ENCODE measurements at places on chromosomes 11 and 22. TPM values are rescaled to one million over a fixed set of nuclear protein-coding genes. Genes with fewer than 3 reads are reported as not detected.

- no peak for DNase-seq
These were observed 45.2 kb downstream of the TBX1 start for GRCh38 chr22:19805821-19806212.

DNA sequence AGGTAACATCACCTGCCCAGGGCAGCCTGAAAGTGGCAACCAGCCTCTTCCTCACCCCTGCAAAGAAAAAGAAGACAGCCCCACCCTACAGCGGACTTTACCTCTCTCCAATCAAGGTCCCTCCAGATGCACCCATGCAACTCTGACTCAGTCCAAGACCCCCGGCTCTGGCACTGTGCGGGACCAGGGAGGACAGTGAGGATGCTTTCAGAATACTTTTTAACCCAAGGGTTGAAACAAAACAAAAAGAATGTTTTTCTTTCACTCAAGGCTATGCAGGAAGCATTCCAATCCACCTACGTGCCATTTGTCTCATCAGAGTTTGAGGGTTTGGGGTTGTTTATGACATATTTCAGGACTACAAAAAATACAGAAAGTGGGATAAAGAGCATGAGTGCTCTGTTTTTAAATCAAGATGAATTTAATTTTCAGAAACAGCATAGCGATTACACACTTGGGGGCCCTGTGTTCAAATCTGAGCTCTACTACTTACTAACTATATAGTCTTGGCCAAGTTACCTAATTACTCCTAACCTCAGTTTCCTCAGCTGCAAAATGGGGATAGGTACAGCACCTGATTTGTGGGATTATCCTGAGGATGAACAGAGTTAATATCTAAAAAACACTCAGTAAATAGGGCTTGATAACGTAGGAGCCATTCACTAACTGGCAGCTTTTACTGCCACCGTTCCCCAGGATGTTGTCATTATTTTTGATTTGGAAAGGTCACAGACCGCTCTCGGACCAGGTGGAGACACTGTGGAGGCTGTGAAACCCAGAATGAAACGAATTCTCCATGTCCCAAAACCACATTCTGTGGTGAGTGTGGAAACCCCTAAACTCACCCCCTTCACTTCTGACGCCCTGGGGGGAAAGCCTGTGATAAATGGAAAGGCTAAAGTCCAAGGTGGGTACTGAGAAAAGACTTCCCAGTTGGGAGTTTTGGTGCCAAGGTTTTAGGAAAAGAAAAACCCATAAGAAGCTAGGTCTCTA lies 5.6 kb downstream of the PLAAT3 start:
- DNase-seq = no peak

GRCh38 chr22:32920032-32920628 lies 118.6 kb downstream of the TIMP3 start:
- no peak for DNase-seq

GRCh38 chr22:37634417-37634924 lies 5.0 kb upstream of the SH3BP1 start:
- DNase-seq = no peak

DNA sequence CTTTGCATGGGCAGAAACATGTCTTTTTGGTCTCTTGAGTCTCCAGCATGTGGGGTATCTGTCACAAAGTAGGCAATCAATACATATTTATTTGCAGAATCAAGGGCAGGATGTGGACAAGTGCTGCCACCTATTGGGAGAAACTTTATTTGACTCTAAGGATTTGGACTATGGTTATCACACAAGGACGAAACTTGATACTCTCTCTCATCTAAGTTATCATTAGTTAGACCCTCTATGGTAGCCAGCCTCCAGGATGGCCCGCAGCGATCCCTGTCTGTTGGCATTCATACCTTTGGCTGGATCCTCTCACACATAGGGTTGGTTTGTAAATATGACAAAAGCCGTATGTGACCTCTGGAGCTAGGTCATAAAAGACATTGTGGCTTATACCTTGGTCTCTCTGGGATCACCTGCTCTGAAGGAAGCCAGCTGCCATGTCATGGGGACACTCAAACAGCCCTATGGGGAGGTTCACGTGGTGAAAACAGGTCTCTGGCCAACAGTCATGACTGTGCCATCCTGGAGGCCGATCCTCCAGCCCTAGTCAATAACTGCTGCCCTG lies 1.1 kb upstream of the FBXO7 start:
- peak; percentile 72 for DNase-seq

DNA sequence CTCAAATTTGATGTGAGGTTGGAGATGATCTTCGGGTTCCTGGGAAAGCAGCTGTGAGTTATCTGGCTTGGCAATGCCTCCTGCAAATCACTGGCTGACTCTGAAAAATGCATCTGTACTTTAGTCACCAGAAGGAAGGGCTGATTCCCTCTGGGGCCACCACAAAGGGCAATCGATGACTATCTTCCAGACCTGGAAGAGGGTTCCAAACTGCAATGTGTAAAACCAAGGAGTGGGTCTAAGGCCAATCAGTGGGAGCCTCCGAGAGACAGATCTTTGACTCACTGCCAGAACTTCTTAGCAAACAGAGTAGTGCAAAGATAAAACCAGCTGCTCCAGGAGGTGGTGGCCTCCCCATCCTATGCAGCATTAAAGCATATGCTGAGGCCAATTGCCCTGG lies 29.1 kb upstream of the PAK1 start:
- no peak for DNase-seq

DNA sequence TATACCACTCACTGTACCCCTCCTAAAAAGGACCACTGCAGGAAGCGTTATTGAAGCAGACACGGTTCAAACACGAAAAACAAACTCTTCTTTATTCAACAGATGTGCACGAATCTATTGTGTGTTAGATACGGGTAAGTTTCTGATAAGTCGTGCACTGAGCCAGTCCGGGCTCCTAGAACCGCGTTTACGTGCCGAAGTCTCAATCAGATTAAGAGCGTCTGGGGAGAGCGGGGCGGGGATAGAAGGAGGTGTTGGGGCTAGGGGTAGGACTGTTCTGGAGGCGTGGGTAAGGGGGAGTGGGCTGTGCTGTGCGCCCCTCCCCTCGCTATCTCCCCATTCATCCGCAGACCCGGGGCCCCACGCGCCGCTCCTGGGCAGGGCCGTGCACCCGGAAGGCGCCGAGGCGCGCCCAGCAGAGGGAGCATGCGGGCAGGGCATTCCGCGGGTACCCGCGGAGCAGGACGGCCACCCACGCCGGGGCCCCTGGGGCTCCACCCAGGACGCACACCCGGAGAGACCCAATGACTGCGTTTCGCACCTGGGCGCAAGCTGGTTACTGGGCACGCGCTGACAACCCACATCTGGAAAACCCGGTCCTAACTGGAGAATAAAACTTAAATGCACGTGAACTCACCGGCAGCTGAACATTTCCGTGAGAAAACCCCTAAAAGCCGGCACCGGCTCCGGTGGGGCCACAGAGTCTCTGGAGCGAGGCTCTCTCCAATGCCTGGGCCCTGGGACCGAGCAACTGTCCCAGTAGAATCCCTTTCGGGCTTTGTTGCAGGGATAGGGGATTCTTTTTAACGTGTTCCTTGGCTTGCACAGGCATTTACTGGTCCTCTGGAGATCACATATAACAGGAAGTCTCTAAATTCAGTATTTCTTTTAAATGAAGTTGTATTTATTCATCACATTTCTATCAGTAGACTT lies 40.6 kb downstream of the WEE1 start:
- DNase-seq = peak; percentile 72

- no peak for DNase-seq
These were observed 19.7 kb upstream of the CDC42EP2 start for GRCh38 chr11:65295001-65295400.

GRCh38 chr11:44454666-44455065 lies 110.8 kb upstream of the CD82 start:
- no peak for DNase-seq

DNA sequence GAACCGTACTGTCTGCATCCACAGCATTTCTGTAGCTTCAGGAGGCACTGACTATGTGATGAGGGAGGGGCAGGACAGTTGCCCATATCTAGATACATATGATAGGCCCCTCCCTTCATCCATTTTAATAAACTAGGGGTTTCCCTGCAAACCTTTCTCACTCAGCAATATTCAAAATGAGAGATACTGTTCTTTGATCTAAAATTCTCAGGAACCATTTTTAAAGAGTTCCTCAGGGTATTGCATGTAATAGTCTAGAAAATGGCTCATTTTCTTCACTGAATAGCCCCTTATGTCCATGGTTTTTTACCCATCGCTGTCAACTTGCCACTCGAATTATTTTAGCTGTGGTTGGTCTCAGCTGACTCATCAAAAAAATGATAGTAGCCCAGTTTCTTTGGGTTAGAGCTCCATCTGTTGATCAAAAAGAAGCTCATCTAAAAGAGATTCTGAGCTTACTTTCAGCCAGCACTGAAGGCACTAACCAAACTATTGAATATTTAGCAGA lies 37.0 kb upstream of the DNAJB7 start:
- peak; percentile 80 for DNase-seq

DNA sequence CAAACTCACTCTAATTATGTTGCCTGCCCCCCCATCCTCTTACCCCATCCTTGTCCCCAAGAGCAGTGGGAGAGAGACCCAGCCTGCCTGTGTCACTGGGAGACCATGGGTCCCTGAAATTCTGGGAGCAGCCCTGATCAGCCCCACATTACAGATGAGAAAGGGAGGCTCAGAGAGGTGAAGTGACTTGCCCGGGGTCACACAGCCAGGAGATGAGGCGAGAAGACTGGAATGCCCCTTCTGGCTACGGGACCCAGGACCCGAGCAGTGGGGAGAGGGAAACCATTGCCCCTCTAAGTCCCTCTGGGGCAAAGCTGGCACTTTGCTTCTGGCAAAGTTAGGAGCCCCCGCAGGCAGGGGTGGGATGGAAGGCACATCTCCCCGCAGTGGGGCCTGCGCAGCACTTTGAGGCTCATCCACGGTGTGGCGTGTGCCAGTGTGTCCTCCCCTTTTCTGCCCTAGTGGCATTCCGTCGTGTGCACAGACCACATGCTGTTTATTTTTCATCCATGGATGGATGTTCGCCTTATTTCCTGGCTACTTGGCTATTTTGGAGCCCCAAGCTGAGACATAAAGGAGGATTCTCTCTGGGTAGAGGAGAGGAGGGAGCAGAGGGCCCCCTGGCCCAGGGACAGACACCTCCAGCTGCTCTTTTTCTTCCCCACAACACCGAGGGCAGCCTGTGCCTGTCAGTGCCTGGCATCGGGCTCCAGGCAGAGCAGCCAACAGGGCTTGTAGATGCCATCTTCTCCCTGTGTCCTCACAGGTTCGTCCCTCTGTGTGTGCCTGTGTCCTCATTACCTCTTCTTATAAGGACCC lies 3.7 kb upstream of the FGF3 start:
- no peak for DNase-seq

DNA sequence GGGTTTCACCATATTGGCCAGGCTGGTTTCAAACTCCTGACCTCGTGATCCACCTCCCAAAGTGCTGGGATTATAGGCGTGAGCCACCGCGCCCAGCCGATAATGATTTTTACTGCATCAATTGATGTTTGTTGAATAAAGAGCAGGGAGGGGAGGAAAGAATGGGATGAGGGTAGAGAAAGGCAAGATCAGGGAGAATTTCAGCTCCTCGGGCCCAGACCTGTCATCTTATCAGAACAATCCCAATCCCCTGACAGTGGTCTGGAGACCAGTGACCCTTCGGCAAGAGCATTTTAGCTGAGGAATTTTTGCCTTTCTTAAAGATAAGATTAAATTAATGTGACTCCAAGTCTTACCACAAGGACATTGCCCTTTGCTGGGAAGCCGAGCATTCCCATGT lies 15.0 kb upstream of the ANO1 start:
- DNase-seq = no peak

DNA sequence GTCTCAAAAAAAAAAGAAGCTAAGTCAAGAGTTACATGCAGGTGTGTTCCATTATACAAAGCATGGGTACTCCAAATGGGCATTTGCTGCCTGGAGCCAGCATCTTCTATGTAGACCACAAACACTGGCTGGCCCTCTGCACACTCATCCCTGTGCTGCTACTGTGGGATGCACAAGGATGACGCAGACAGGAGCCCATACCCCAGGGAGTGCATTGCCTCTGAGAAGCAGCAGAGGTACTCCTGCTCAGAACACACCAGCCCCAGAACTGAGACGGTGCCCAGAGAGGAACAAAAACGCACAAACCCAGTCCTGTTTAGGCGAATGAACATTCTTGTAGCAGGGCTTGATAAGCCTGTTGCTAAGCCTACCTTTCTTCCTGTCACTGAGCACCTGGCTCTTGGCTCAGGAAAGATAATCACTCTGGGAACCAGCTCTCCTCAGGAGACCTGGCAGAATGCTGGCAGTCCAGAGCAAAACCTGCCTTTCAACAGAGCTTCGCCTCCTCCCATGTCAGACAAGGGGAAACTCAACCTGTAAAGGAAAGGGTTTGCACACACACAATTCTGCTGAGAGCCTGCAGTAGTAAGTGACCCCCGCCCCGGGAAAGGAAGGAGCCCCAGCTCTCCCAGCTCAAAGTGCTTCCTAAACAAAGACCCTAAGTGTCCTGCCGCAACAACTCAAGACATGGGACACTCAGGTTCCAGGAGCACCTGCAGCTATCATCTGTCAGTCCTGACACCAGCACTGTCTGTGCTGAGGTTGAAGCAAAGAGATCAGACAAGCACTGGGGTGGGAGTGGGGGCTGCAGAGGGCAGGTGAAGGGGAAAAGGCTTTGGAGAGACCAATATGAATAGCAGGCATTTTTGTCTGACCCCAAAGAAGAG lies 145.7 kb downstream of the TENM4 start:
- DNase-seq = no peak

DNA sequence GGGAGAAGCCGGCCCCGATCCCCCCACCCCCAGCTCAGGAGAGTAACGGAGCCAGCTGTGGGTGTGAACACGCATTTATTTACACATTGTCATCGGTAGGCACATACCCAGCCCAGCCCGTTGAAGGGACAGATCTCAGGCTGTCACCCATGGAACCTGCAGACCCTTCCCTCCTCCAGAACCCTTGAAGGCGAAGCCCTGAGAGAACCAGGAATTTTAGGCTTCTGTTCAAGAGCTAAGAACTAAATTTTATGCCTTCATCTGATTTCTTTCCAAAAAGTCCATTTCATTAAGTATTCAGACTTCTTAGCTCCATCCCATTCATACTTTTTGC lies 379 bp upstream of the BRMS1 start:
- no peak for DNase-seq

GRCh38 chr11:126290887-126291286 lies 8.0 kb downstream of the TIRAP start:
- DNase-seq = no peak

GRCh38 chr22:48520884-48521588 lies 1306.6 kb downstream of the BRD1 start:
- no peak for DNase-seq

RFPL2 gene
- 0.23 TPM for polyA plus RNA-seq

SLC22A6 gene
- polyA plus RNA-seq = not detected

RHOD gene
- polyA plus RNA-seq = 11.3 TPM

POLR3H gene
- 14.9 TPM for polyA plus RNA-seq

NRGN gene
- 4.5 TPM for polyA plus RNA-seq

DRD4 gene
- 0.82 TPM for polyA plus RNA-seq

ELFN2 gene
- polyA plus RNA-seq = 1.5 TPM

OR5D13 gene
- not detected for polyA plus RNA-seq

MMP1 gene
- polyA plus RNA-seq = 2.5 TPM
